ENCODE measurements at places on chromosomes 1 and 21. TPM values are rescaled to one million over a fixed set of nuclear protein-coding genes. Genes with fewer than 3 reads are reported as not detected.

MPL gene
- total RNA-seq, result not detected

MT1HL1 gene
- not detected for total RNA-seq

AMY2A gene
- 0.42 TPM for total RNA-seq

GRCh38 chr1:1920057-1920607 is 1.1 kb upstream of the TMEM52 start:
- DNase-seq, result no peak

GRCh38 chr1:42006836-42007235 is 88.1 kb upstream of the HIVEP3 start:
- DNase-seq, result no peak

GRCh38 chr1:184827600-184828368 is 73.1 kb upstream of the EDEM3 start:
- DNase-seq, result no peak

GRCh38 chr1:6351480-6352137 is 42.0 kb downstream of the ACOT7 start:
- DNase-seq, result no peak

DNA sequence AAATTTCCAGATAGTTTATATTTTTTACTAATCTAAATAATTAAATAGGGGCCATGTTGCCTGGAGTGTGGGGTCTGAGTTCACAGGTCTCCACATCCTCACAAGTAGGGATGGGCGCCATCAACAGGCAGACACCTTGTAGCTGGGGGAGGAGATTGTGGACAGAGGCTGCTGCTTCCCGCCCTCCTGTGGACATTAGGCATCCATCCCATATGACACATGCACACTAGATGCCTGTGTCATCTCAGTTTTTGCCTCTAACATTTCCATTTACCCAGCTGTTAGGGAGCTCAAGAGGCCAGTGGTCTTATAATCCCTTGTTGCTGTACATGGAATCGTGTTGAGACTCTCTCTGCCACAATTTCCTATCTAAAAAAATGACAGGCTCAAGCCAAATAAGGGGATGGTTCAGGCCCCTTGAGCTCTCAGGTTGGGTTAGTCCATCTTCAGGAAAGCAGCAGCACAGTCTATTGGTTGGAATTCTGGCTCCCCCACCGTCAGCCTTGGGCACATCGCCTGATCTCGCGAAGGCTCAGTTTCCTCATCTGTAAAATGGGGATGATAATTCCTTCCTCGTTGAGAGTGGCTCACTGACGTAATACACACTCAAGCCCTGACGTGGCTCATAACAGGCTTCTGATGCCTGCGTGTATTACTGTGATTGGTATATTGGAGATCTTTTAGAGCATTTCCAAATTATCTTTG is 13.6 kb downstream of the LHX4 start:
- DNase-seq, result no peak

GRCh38 chr1:17108786-17109185 is 10.5 kb downstream of the PADI2 start:
- no peak for DNase-seq

DNA sequence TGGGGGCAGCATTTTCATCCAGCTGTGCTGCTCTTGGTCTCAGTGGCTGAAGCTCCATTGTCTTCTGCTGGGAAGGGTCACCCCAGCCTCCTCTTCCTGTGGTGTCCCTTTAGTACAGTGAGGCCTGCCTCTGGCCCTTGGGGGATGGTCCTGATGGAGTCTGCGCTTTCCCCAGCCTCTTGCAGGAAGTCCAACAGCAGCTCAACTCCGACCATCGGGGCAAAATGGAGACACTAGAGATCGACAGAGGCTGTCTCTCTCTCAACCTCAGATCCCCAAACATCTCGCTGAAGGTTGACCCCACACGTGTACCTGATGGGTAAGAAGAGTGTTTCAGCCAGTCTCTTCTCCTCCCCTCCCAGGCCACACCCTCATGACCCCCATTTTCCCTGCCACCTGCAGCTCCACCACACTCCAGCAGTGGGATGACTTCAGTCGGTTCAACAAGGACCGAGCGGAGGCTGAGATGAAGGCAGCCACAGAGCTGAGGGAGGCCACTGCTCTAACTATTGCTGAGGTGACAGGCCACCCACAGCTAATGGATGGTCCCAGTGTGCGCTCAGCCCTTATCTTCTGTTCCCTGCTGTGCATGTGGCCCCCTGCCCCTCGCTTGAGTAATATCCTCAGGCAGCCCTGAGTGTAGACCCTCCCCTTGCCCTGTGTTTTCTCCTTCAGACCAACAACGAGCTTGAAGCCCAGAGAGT is 2.0 kb upstream of the ADPRS start:
- DNase-seq, result no peak

DNA sequence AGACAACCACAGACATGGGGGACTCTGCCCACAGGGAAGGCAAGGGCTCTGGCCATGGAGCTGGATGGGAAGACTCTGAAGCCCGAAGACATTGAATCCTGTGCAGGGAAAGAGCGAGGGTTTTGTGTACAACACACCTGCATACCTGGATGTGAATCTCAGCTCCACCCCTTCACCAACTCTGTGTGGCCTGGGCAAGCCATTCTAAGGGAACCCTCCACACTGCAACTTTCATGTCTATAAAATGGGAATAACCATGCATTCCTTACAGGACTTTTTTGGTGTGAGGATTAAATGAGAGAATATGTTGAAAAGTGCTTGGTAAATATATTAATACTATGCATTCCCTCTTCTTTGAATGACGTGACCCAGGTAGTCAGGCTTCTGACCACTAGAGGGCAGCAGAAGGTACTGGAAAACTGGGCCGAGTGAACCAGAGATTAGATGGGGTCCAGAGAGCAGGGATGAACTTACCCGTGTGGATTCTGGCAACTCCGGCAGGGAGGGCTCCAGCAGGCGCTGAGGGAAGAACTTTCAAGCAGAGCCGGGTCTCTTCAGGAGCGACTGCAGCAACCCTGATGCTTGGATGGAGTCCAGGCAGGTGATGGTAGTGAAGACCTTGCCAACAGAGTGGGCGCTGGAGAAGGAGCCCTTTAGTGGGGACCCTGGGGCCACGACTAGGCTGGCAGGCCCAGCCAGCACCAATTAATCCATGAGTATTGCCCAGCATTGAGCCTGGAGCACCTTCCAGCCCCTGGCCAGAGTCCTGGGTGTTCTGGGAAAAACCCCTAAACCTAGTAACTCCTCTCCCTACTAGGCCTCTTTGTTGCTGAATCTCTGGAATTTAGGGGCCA is 834 bp upstream of the ELF3 start:
- DNase-seq, result peak; percentile 77

DNA sequence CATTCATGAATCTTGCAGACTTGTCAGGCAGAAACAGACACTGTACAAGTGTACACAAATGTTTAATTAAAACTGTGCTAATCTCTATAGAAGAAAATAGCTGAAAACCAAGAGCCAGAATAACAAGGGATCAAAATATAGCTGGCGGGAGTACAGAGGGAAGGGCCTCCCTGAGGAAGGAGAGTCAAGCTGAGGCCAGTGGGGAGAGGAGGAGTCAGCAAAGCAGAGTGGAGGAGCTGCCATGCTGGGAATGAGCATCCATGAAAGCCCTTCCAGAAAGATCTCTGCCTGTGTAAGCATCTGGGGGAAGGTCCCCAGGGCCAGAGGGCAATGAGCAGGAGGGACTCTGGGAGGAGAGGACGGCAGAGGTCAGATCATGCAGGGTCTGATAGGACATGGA is 15.1 kb downstream of the SLAMF8 start:
- no peak for DNase-seq

- DNase-seq, result peak; percentile 46
These were observed 898 bp upstream of the TMEM200B start for GRCh38 chr1:29124366-29125236.

All from HCT116 (cell line).